Immature natural killer cell (primary cell): ENCODE measurements at places on chromosomes 3 and 15.
A peak's percentile ranks its signal among the peaks of the same experiment; 100 is the strongest.

DNA sequence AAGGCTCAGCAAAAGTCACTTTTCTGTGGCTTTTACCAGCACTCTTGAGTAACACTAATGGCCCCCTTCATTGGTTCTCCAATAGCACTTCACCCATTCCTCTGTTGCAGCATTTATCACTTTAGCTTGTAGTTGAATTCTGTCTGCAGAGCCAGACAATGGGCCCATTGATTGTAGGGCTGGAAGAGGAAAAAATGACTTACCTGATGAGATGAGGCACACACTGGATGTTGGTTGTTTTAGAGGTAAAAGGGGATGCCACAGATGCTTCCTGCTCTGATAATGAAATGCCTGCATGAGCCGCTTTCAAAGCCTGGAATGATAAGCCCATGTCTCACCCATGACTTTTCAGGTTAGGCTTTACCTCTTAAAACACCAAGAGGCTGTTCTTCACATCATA, 64.3 kb downstream of the PLAAT1 start:
- no peak for DNase-seq

DNA sequence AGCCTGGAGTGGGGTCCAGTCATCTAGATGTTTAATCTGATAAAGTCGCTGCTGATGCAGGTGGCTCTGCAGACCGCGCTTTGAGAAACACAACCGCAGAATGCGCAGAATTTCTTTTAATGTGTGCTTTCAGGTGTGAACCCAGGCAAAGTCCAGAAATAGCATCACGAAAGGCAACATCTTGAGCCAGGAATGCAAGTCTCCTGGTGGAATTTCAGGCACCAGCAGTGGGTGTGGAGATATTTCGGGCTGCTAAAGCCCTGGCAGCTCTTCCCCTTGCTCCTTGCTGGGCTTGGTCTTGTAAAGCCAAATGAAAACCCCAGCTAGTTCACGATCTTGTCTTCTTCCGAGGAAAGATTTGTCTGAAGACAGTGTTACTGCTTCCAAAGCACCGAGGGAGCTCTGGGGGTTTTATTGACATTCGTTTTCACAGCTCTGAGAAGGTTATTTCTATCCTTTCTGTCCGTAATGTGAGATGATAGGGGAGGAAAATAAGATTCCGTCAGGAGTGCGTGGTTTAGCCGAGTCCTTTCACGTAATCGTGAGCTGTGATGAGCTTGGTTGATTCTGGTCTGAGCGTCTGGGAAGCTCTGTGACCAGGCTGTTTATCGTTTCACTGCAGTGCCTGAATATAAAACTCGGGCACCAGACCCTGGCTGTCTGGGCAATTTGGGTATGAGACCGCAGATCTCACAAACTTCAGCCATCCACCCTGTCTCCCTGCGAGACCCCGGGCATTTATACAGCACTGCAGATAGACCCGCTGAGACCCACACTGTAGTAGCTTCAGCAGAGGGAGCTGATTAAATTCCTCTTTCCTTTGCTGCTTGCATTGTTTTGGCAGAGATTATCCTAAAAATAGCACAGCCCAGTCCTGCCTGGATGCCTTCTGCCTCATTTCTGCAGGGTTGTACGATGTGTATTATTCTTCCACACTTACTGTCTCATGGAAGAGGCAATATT, 67.0 kb upstream of the SLC25A26 start:
- no peak for DNase-seq

GRCh38 chr3:171980578-171981270, 58.7 kb upstream of the FNDC3B start:
- DNase-seq: peak; percentile 63

- DNase-seq: no peak
Observed at GRCh38 chr15:33001926-33002325, 192.6 kb downstream of the FMN1 start.

DNA sequence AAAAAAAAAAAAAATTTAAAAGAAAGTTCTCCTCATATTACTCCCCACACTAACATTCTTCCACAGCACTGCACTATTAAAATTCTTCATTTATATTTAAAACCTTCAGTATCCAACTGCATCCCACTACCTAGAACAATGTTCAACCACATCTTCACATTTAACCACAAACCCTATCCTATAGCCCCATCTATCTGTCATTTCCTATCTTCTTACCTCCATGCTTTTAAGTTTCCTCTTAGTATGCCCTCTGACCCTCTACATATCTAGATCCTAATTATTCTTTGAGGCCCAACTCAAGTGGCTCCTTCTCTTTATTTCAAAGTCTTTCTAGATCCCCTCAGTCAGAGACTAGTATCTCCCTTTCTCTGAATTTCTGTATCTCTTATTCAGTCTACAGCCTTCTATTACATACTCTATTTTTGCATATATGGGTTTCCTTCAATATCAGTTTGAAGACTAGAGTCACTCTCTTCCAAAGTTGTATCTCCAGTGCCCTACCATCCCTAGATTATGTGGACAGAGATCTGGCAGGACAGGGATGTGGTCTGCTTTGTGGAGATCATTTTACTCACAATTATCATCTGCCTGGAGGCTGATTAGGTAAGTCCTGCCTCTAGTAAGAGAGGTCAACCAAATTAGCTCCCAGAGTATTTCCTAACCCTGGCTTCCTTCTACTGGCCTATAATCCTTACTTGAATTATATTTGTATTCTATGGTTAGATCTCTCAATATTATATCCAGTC, 1.4 kb downstream of the CIAO2A start:
- DNase-seq: no peak

DNA sequence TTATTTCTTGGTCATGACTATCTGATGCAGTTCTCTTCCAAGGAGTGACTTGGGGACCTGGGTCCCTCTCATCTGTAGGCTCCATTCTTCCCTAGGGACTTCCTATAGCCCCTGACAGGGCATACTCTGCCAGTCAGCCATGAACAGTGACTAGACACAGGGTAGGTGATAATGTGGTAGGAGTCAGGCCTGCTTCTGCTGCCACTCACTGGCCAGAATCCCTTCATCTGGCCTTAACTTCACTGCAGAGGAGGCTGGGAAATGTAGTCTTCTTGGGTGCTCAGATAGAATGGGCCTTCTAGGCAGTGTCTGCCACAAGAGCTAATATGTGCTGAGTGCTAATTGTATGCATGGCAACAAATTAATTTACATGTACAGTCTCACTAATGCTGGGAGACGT, 84.5 kb downstream of the CACNA2D3 start:
- DNase-seq: no peak

DNA sequence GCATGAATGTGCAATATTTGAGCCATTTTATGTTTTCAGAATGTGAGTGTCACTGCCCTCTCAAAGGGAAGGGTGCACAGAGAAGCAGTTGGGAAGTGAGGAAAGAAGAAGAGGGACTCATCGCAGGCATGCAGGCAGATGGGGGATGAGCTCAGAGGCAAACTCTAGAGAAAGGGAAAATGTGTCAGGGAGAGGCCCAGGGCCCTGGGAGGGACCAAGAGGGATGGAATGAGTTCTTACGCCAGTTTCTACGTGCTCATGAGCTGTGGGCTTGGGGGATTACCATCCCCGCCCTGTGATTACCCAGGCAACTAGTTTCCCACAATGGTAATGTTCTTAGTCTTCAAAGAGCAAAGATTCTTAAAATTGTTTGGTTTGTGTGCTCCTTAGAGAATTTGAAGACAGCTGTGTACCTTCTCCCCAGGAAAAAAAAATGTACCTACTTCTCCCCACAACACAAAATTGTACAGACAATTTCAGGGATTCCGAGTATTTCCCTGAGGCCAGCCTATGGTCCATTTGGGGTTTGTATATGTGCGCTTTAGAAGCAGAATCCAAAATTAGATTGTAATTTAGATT, 17.8 kb downstream of the GCSAM start:
- no peak for DNase-seq

DNA sequence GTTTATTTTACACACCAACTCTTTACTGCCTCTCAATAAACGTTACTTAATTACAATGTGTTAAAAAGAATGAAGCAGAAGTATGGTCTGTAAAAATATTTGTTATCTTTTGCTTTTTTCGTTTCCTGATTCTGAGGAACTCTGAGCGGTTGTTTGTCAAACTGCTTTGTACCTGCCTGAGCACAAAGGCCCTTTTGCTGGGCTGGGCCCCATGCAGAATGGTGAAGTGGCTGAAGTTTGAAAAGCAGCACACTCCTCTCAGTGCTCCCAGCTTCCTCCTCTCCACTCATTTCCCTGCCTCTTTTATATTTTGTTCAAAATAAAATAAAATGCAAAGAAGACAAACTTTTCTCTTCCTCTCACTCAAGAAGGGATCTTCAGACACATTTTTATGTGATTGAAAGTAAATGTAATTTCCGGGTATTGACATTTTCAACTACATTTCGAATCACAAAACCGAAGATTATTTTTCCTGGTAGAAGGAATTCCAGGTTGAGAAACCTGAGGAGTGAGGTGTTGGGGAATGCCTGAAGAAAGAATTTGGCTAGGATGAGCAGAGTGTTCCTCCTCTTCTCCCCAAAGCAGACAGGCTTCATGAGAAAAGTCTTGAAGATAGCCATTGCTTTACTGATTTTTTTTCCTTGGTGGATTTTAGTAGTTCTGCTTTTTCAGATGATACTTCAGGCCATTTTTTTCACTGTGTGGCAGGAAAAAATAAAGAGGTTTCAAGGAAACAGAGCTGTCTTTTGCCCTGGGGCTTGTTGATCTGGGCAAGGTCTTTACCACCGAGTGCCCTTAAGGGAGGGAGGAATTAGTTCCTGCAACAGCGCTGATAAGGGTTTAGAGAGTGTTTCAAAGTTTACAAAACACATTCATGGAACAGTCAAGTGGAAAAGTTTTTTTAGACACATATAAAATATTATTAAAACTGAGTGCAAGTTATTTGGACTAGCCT, 229.8 kb downstream of the NFKBIZ start:
- DNase-seq: no peak

DNA sequence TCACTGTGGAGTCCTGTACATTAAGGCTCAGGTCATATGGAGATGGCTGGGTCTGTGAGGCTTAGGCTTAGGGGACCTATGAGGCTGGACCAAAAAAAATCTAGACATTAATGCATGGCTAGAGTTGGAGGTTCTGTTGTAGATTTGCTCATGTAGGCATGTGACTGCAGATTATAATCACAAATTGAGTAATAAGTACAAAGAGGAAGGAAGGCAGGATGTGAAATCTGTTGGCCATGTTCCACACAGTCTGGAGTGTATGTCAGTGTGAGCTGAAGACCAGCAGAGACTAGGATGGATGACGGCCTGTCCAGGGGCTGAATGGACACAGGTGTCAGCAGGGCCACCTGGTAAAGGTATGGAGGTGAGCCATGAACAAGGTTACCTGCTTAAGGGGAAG, at the start of gene ST3GAL6:
TSS of gene ST3GAL6 (plus strand) at position 265 of the 400 bp plus-strand sequence. CDS start 5,101 bp downstream, outside the sequence.
- no peak for DNase-seq

DNA sequence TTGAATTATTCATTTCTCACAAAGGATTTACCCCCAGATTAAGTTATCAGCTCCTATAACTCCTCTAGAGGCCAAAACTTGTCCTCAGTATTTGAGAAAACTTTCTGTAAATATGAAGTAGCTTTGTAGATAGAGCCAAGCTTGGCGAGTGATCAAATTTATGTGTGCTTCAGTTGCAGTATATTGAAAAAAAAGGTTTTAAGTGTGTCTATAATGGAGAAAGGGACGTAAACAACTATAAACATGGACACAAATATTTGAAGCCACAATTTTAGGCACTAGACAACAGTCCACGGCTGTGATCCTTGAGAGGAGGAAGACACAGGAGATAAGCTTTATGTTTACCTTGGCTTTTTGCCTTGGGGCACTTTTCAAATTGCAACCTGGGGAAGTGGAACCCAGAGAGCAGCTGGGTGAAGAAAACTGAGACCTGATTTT, 118.7 kb downstream of the THRB start:
- DNase-seq: no peak
